ENCODE measurements at places on chromosomes 1 and 21. TPM values are rescaled to one million over a fixed set of nuclear protein-coding genes. Genes with fewer than 3 reads are reported as not detected.

DNA sequence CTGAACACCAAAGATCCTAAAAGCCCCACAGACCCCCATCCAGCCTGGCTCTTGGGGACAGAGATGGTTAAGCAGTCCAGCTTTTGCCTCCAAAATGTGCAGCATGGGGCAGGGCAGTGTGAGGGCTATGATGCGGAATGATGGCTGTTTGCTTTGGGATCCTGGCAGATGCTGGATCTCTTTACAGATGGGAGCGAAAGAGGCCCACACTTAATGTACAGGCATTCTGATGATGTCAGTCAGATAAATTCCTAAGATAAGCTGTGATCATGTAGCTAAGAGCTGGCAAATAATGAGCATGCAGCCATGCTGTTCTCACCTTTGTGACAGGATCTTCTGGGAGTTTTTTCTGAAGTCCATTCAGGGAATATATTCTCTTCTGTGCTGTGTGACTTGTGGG, 17.6 kb upstream of the KCNQ4 start:
- no peak for DNase-seq

DNA sequence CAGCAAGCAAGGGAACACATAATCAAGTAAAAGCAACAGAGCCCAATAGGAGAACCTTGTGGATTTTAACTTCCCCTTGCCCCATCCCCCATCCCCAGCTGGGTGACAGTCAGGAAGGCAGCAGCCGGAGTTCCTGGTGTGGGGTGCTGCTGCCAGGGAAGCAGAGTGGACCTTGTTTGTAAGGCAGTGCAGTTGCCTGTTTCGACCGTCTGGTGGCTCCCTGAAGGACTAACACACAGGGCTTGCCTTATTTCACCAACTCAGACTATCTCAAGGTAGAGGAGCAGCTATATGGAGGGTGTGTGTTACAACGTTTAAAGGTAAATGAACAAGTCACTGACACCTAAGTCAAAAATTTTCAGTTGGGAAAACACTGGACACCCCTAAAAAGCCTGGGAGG, 6.6 kb downstream of the KRTAP10-8 start:
- no peak for DNase-seq

Gene OLIG2
- total RNA-seq, result 1.7 TPM

Gene UTS2
- not detected for total RNA-seq

Gene SIK1
- not detected for total RNA-seq

Gene PALMD
- 0.21 TPM for total RNA-seq

- no peak for DNase-seq
These were observed 107.5 kb downstream of the MRPS6 start for GRCh38 chr21:34180826-34181359.

DNA sequence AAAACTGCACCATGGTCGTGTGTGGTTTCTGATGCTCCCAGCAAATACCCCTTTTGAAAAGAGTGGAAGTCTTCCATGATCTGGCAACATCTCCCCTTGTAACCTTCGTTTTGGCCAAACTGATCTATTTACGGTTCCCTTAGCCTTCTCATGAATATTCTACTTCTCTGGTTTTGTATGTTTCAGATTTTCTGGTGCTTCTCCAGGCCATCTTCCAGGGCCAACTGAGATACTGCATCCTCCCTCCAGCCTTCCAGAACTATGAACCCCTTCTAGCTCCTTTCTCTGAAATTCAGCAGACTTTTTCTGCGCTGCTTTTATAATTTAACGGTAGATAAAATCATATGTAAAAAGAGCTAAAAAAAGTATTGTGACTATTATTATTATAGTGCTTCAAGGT, 97.7 kb downstream of the XCL2 start:
- no peak for DNase-seq

Gene GUCA2A
- total RNA-seq, result not detected

- DNase-seq, result no peak
These were observed 14.3 kb upstream of the LSM10 start for GRCh38 chr1:36411674-36412648.

DNA sequence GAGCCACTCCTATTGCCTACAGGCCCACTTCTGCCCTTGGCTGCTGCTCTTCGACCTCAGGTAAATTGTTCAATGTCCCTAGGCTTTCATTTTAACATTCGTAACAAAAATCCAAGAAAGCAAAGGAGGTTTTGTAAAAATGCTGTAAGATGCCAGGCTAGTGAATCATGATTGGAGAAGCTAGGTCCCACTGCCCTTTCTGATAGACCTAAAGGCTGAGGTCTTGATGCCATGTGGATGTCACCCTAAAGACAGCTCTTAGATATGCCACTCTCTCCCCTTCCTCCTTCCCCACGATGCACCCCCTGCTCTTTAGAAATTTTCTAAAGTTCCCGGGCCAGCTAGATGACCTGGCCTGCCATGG, 9.9 kb upstream of the TMEM39B start:
- no peak for DNase-seq
